Activated T-cell treated with anti-CD3 and anti-CD28 coated beads, Interleukin-2, amount 50 U/mL, for 4 hours (primary cell): ENCODE measurements at places on chromosomes 11 and 22.

GRCh38 chr11:120785576-120785975, 238.3 kb upstream of the TBCEL start:
- no peak for DNase-seq

GRCh38 chr11:132131047-132131446, 760.6 kb downstream of the NTM start:
- DNase-seq: no peak

DNA sequence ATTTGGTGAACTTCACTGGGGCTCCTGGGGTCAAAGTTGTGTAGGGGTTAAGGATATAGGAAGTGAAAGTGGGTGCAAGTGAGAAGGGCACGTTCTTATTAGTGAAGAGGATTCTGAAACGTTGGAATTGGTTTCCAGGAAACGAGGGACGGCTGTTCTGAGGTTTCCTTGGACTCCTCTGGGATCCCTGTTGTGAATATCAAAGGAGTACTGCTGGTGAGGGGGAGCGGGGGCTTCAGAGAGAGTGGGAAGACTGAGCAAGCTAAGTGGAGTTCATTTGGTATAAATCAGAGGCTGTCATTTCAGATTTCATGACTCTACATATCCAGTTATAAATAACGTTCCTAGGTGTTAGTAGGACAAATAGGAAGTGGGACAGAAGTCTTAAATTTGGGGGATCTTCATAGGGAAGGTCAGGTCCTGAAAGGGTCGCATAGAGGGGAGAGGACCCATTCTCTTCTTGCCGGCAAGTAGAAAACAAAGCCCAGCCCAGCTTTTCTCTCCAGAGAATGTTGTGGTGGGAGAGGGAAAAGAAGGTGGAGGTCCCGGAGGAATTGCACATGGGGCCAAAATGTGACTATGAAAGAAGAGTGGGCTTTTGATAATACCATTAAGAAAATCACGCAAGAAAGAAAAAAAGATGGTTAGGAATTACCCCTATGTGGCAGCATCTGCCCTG, 1.1 kb upstream of the NELL1 start:
- no peak for DNase-seq

- no peak for DNase-seq
Observed at GRCh38 chr11:130638033-130638432, 189.6 kb downstream of the ADAMTS15 start.

GRCh38 chr11:2366276-2366675, 10.8 kb upstream of the CD81 start:
- no peak for DNase-seq

DNA sequence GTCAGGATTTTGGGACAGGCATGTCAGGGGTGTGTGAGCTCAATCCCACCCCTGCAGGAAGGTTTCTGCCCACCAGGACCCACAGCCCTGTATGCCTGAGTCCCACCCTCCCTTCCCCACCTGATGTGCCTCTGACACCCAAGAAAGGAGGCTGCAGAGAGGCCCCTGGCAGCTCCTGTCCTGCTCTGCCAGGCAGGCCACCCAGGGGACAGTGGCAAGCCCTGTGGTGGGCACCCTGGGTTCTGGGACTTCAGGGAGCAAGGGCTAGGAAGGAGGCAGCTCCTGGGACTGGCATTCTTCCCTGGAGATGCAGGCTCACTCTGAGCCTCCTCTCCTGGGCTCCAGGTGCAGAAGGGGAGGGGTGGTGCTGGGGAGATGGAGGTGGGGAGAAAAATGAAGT, 234.5 kb upstream of the B3GAT1 start:
- DNase-seq: no peak

DNA sequence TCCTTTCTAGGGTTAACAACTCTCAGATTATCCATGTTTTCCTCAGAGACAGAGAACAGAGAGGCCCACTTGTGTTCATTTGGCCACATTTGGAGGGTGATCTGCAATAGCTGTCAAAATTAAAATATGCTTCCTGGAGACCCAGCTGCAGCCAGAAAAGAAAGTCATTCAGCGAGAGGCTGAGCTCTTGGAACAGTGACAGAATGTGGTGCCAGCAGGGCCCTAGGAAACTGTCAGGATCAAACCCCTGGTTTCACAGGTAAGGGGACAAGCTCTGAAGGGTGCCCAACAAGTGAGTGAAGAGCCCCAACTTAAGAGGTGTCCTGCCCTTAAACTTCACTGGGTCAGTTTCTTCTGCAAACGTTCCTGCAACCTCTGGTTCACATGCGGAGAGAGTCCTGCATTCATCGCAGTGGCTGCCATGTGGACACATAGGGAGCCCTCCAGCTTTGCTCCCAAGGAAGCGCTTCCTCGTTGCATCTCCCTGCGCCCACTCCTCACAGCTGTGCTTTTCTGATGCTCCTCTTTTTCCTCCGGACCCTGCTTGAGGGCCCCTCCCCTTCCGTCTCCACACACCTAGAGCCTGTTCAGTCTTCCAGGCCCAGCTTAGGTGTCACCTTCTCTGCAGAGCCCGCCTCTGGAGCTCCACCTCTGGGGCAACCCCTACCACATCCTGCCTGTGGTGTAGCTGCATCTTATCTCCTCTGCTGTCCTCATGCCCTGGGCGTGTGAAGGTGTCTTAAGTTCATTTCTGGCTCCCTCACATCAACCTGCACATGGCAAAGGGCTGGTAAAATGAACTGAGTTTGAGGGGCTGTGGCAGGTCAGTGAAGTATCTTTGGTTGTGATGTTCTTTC, 3.9 kb downstream of the UCP3 start:
- peak; percentile 75 for DNase-seq

- no peak for DNase-seq
Observed at GRCh38 chr11:103920933-103921332, 115.5 kb upstream of the DDI1 start.

DNA sequence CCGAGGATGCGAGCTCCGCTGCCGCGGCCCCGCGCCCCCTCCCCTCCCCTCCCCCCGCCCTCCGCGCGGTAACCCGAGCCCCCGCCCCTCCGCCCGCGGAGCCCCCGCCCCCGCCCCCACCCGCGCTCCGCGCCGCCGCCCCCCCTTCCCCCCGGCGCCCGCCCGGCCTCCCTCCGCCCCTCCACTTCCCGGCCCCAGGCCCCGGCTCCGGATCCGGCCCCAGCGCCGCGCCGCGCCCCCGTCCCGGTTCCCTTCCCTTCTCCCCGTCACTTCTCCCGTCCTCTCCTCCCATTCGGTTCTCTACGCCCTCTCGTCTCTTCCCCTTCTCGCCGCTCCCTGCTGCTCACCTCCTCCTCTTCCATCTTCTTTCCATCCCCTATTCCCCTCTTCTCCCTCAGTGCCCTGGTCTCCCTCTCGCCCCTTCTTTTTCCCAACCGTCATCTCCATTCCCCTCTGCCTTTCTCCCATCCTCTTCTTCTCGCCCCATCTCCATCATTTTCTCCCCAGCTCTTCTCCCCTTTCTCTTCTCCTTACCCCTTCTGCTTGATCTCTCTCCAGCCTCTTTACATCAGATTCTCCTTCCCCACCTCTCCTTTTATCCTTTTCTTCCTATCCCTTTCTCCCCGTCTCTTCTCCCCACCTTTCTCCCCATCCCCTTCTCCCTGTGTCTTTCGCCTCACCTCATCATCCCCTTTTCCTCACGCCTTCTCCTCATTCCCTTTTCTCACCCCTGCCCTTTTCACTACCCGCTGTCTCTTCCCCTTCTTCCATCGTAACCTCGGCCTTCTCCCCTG, at the start of gene DCHS1:
Gene DCHS1, minus strand, starts transcription at position 20 of the 794 bp plus-strand sequence. CDS start 14,196 bp downstream, outside the sequence.
- no peak for DNase-seq

DNA sequence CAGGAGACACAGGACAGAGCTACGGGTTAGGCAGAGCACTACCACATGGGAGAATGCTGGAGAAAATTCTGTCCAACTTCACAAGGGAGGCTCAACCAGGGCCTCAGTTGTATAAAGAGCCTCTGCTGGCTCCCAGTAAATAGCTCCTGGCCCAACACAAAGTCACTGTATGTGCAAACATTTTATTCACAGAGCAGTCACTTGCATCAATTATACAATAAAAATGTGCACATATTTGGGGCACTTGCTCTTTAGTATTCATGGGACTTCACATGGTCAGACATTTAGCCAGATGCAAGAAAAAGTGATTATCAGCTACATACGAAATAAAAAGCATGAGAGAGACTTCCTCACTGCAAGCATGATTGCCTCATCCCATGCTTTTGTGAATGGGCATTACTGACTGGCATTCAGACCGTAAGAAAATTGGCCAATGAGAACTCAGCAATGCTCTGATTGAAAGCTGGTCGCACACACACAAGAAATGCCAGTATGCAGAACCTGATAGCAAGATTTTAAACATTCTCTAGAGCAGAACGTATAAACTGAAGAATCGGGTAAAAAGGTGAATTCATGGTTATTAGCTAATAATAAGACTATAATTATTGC, 39.4 kb downstream of the BLID start:
- DNase-seq: no peak

GRCh38 chr22:36386351-36386899, 1.3 kb downstream of the MYH9 start:
- peak; percentile 35 for DNase-seq

DNA sequence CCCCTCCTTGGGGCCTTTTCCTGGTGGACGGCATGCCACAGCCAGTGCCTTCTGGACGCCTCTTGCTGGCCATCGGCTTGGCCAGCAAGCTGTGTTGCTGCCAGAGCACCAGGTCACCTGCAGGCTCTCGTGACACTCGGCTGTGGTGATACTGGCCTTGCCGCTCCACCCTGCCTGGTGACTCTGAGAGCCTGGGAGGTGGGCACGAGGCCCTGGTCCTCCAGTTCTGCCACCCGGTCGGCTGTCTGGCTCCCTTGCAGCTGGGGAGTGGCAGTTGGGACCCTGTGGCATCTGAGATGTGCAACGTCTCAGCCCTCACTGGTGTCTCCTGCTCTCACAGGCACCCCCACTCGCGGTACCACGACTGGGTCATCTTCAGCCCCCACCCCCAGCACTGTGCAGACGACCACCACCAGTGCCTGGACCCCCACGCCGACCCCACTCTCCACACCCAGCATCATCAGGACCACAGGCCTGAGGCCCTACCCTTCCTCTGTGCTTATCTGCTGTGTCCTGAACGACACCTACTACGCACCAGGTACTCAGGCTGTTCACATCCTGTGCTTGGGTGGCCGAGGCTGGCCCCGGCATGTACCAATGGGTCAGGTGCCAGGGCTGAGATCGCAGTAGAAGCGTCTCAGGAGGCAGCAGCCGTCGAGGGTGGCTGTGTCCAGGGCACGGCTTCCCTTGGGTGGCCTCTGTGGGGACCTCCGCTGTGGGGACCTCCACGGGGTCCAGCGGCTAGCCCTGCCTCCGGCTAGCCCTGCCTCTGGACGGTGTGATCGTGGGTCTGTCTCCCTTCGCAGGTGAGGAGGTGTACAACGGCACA, 26.0 kb downstream of the MUC2 start:
- DNase-seq: no peak

DNA sequence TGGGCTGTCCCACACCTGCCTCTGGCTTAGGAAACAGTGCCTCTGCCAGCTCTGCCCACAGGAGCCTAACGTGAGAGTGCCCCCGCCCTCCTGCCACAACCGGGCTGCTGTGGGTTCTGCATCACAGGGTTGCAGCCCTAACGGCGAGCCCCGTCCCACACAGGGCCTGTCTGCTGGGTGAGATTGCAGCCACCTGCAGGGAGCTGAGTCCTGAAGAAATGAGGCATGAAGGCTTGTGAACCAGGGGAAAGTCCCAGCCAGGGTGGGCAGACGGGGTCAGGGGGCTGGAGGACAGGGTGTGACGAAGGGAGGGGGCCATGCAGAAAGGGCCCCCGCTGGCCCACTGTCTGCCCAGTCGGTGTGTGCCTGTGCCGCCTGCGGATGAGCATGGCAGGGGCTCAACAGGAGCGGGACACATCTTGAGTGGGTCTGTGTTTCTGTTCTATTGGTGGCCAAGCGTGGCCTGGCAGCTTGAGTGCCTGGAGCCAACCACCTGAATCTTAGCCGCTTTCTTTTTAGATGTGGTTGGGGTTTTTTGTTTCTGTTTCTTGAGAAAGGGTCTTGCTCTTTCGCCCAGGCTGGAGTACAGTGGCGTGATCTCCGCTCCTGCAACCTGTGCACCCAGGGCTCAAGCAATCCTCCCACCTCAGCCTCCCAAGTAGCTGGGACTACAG, 38.9 kb downstream of the CTTN start:
- no peak for DNase-seq

- DNase-seq: no peak
Observed at GRCh38 chr11:110317516-110317932, 21.1 kb upstream of the RDX start.
